ENCODE measurements at places on chromosomes 2 and 18. TPM values are rescaled to one million over a fixed set of nuclear protein-coding genes. Genes with fewer than 3 reads are reported as not detected.

DNA sequence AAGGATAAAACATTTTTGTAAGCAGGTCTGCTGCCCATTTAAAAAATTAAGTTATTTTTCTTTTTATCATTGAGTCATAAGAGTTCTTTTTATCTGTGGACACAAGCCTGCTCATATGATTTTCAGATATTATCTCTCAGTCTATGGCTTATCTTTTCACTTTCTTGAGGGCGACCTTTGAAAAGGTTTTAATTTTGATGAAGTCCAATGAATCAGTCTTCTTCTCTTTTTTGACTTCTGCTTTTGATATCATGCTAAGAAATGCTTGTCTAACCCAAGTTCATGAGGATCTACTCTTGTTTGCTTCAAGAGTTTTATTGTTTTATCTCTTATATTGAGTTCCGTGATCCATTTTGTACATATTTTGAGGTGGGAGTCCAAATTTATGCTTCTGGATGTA, 36.5 kb downstream of the PSMD14 start:
- DNase-seq, result no peak

- no peak for DNase-seq
These were observed 16.4 kb upstream of the STARD7 start for GRCh38 chr2:96225016-96225533.

Gene MRPL30
- 13.9 TPM for total RNA-seq

Gene CACNB4
- 0.30 TPM for total RNA-seq
